HCT116 (cell line): ENCODE measurements at places on chromosomes 1 and 21. TPM values are rescaled to one million over a fixed set of nuclear protein-coding genes. Genes with fewer than 3 reads are reported as not detected.

FAM3B gene
- not detected for total RNA-seq

ACTN2 gene
- total RNA-seq = 0.20 TPM

ATAD3B gene
- 62.9 TPM for total RNA-seq

DCAF8 gene
- 98.1 TPM for total RNA-seq

DNA sequence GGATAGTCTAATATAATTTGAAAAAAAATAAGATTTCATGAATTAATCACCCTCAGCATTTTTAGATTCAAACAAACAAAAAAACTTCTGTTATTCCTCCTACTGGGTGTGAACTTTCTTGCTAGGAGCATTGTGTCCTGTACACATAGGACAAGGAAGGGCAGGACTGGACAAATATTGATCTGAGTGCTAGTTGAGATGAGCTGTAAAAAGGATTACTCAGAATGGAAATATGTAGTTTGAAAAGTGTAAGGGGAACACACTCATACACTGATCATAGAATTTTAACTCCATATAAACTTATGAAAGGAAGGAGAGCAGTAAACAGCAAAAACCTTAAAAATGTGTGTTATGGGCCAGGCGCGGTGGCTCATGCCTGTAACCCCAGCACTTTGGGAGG is 156.5 kb upstream of the ZNF648 start:
- peaks cover 27% of the 10 kb centered on the region for H3K4me1 ChIP-seq
- no peak overlapping the region for H3K4me3 ChIP-seq
- no peaks in the 10 kb centered on the region for H3K36me3 ChIP-seq
- no peak overlapping the region for H3K27ac ChIP-seq
- H3K27me3 ChIP-seq = no peaks in the 10 kb centered on the region

DNA sequence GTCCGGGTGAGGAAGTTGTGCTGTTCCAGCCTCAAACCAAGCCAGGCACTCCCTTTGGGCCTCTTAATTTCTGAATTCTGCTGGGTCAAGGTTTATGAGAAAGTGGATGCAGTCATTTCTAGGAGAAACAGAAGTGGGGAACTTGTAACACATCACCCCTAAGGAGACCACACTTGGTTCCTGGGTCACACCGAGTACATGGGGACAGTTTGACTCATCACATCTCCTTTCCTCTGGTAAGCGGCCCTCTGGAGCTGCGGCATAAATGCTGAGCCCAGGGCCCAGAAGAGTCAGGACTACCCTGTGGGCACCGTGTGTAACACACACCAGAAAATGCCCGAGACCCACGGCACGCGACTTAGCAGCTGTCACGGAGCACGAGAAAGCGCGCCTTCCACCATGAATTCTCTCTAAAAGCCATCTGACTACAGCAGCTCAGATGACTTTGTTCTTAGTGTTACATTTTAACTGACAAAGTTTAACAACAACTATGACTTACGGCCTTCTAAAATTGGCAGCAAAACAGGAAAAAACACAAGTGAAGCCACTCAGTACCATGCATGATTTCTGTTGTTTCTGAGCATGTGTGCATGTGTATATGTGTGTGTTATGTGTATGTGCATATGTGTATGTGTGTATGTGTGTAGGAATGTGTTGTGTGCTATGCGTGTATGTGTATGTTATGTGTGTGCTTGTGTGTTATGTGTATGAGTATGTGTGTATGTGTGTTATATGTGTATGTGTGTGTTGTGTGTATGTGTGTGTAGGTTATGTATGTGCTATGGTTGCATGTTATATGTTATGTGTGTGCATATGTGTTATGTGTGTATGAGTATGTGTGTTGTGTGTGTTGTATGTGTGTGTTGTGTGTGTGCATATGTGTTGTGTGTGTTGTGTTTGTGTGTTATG is 50.8 kb downstream of the TOMM20 start:
- no peak overlapping the region for H3K4me3 ChIP-seq
- H3K27ac ChIP-seq = no peak overlapping the region
- DNase-seq = no peak
- H3K36me3 ChIP-seq = no peaks in the 10 kb centered on the region

GRCh38 chr1:204746838-204747442 is 61.4 kb upstream of the LRRN2 start:
- no peaks in the 10 kb centered on the region for H3K27me3 ChIP-seq
- H3K4me3 ChIP-seq = no peak overlapping the region
- DNase-seq = peak; percentile 53
- H3K36me3 ChIP-seq = no peaks in the 10 kb centered on the region
- no peak overlapping the region for H3K27ac ChIP-seq

- no peaks in the 10 kb centered on the region for H3K27me3 ChIP-seq
- H3K4me3 ChIP-seq = no peak overlapping the region
- H3K4me1 ChIP-seq = peaks cover 53% of the 10 kb centered on the region
Observed at GRCh38 chr21:31374395-31374794, 30.3 kb upstream of the TIAM1 start.

DNA sequence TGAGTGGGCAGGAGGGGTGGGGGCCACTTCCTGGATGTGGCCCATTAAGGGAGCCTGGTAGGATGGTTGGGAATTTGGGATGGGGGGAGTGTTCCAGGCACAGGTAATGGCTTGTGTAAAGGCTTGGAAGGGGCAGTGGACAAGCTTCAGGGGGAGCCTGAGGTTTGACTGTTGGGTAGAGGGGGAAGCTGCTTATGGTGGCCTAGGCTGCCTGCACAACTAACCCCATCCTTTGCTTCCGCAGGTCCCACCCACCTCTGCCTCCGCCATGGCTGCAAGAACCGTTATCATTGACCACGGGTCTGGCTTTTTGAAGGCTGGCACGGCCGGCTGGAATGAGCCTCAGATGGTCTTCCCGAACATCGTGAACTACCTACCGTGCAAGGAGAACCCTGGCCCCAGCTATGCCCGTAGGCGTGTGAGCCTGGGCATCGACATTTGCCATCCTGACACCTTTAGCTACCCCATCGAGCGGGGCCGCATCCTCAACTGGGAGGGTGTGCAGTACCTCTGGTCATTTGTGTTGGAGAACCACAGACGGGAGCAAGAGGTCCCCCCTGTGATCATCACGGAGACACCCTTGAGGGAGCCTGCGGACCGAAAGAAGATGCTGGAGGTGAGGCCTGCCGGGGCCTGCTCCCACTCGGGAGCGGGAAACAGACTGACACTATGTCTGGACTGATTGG is 67.8 kb downstream of the ACTL8 start:
- H3K36me3 ChIP-seq = no peaks in the 10 kb centered on the region
- no peak overlapping the region for H3K27ac ChIP-seq
- no peaks in the 10 kb centered on the region for H3K4me1 ChIP-seq
- no peaks in the 10 kb centered on the region for H3K27me3 ChIP-seq
- no peak for DNase-seq

- H3K27me3 ChIP-seq = no peaks in the 10 kb centered on the region
- H3K36me3 ChIP-seq = no peaks in the 10 kb centered on the region
- H3K4me3 ChIP-seq = no peak overlapping the region
- no peak for DNase-seq
Observed at GRCh38 chr1:237141502-237141901, 99.5 kb downstream of the RYR2 start.

- no peaks in the 10 kb centered on the region for H3K4me1 ChIP-seq
- no peaks in the 10 kb centered on the region for H3K27me3 ChIP-seq
- H3K36me3 ChIP-seq = no peaks in the 10 kb centered on the region
- no peak overlapping the region for H3K27ac ChIP-seq
Observed at GRCh38 chr1:114320586-114320985, 166.9 kb upstream of the SYT6 start.

GRCh38 chr1:181189691-181190363 is 101.3 kb downstream of the IER5 start:
- H3K4me3 ChIP-seq = no peak overlapping the region; the same call in 1 of the 2 replicates
- H3K36me3 ChIP-seq = no peaks in the 10 kb centered on the region
- no peaks in the 10 kb centered on the region for H3K4me1 ChIP-seq
- H3K27ac ChIP-seq = no peak overlapping the region
- H3K27me3 ChIP-seq = 0 out of 2 replicates have a peak, but pooled peaks cover 9% of the 10 kb centered on the region
- DNase-seq = peak; percentile 19

GRCh38 chr1:204760757-204761156 is 75.2 kb upstream of the LRRN2 start:
- DNase-seq = no peak
- peaks cover 26% of the 10 kb centered on the region for H3K4me1 ChIP-seq
- H3K27me3 ChIP-seq = no peaks in the 10 kb centered on the region
- no peak overlapping the region for H3K27ac ChIP-seq
- no peak overlapping the region for H3K4me3 ChIP-seq

DNA sequence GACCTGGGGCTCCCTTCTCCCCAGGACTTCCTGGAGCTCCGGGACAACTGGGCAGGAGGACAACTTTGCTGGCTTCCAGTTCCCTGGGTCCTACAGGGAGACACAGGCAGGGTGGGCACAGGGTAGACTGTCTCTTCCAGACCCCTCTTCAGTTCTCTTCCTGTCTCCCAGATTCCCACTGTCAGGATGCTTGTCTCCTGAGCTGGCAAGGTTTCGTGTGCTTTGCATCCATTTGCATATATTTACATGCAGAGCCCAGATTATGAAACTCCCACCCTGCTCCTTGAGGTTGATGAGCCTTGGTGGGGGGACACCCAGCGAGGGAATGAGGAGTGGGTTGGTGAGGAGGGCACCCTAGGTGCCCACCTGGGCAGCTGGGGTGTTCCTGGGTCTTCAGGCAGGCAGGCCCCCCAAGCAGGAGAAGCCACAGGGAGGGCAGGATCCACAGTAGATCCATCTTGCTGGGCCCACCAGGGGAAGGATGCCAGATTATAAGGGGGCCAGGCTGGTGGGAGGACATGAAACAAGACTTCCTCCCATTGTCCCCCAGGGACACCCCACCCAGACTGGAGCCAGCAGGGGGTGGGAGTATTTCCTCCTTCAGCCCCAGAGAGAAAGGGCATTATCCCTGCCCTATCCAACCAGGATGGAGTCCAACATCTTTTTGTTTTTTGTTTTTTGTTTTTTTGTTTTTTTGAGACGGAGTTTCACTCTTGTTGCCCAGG is at the start of gene FCN3:
Gene FCN3, minus strand, starts transcription at position 463 of the 725 bp plus-strand sequence. Its CDS starts 6 bp downstream, at position 457.
- no peak for DNase-seq
- H3K4me1 ChIP-seq = peaks cover 11% of the 10 kb centered on the region
- no peaks in the 10 kb centered on the region for H3K36me3 ChIP-seq
- no peak within 1 kb of the TSS for H3K27ac ChIP-seq
- no peaks in the 10 kb centered on the region for H3K27me3 ChIP-seq

DNA sequence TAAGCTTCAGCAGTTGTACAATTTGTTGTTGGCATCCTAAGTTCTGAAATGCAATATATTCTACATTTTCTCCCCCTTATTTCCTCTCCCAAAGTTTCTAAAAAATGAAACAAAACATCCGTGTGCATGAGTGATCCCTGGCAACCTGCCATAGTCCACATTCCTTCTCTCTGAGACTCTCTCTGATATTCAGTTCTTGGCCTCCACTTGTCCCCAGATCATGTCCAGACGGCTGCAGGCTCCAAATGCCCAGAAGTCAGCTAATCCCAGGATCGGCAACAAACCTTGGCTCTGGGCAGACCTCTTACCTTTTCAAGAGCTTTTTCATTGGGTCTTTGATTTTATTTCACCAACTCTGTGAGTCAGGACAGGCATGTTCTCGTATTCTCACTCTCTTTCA is 187.8 kb downstream of the ETS2 start:
- H3K36me3 ChIP-seq = no peaks in the 10 kb centered on the region
- H3K27ac ChIP-seq = no peak overlapping the region
- H3K4me3 ChIP-seq = no peak overlapping the region; the same call in 1 of the 2 replicates
- peak; percentile 4 for DNase-seq

GRCh38 chr1:27669876-27670275 is 2.1 kb downstream of the IFI6 start:
- no peak overlapping the region for H3K27ac ChIP-seq
- no peaks in the 10 kb centered on the region for H3K27me3 ChIP-seq
- H3K36me3 ChIP-seq = no peaks in the 10 kb centered on the region
- peaks cover 57% of the 10 kb centered on the region for H3K4me1 ChIP-seq
- no peak overlapping the region for H3K4me3 ChIP-seq
- no peak for DNase-seq

DNA sequence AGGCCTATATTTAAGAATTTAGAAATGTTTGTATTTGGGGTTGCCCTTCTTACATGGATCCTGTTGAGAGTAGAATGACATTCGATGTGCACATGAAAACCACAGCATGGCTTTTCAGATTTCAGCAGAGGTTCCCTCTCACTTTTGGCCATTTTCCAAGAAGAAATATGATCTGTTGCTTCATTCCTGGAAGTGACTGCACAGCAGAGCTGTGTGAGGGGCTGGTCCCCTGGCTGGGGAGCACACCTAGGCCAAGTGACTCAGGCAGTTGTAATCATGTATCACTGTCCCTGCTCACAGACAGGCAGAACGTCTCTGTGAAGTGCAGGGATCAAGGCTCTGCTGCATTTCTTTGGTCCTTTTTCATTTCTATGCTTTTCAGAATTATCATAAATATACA is 32.3 kb downstream of the AGT start:
- peak; percentile 62 for DNase-seq
- no peak overlapping the region for H3K4me3 ChIP-seq
- peaks cover 34% of the 10 kb centered on the region for H3K4me1 ChIP-seq
- no peaks in the 10 kb centered on the region for H3K27me3 ChIP-seq
- H3K36me3 ChIP-seq = peaks cover 19% of the 10 kb centered on the region

DNA sequence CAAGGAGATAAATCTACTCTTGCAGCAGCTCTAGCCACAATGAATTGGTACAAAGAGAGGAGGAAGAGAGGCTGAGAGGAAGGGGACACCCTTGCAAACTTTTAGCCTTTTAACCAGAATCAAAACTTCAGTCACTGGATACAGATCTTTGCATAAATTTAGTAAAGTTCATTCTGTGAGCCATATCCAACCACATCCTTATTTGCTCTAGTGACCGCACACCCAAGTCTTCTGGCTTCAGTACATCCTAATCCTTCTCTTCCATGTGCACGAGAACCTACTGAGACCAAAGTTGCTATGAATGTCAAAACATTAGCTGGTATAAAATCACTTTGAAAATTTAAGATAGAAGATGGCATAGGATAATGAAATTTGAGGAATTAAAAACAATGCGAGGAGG is 21.9 kb upstream of the PLD5 start:
- H3K27me3 ChIP-seq = no peaks in the 10 kb centered on the region
- H3K4me1 ChIP-seq = no peaks in the 10 kb centered on the region
- H3K27ac ChIP-seq = no peak overlapping the region
- DNase-seq = no peak

- peak overlapping the region; percentile 75 for H3K27ac ChIP-seq
- H3K36me3 ChIP-seq = peaks cover 16% of the 10 kb centered on the region; the same call in 1 of the 2 replicates
- H3K27me3 ChIP-seq = no peaks in the 10 kb centered on the region
- H3K4me3 ChIP-seq = peak overlapping the region; percentile 88
- DNase-seq = peak; percentile 43
Observed at GRCh38 chr1:156602557-156602993, 1.3 kb upstream of the GPATCH4 start.

GRCh38 chr1:42146626-42147320 is 6.4 kb upstream of the GUCA2B start:
- no peaks in the 10 kb centered on the region for H3K27me3 ChIP-seq
- no peak overlapping the region for H3K27ac ChIP-seq
- H3K36me3 ChIP-seq = no peaks in the 10 kb centered on the region
- peak; percentile 79 for DNase-seq
- no peak overlapping the region for H3K4me3 ChIP-seq

DNA sequence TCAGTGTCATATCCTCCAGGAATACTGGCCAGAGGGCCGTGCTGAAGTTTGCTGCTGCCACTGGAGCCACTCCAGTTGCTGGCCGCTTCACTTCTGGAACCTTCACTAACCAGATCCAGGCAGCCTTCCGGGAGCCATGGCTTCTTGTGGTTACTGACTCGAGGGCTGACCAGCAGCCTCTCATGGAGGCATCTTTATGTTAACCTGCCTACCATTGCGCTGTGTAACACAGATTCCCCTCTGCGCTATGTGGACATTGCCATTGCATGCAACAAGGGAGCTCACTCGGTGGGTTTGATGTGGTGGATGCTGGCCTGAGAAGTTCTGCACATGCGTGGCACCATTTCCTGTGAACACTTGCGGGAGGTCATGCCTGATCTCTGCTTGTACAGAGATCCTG is 24.8 kb downstream of the MTR start:
- H3K36me3 ChIP-seq = peaks cover 6% of the 10 kb centered on the region
- H3K27me3 ChIP-seq = no peaks in the 10 kb centered on the region
- no peaks in the 10 kb centered on the region for H3K4me1 ChIP-seq
- no peak for DNase-seq
